ENCODE measurements at places on chromosomes 11 and 22.
A peak's percentile ranks its signal among the peaks of the same experiment; 100 is the strongest.

GRCh38 chr22:49112176-49112575 is 715.5 kb downstream of the BRD1 start:
- DNase-seq = no peak

DNA sequence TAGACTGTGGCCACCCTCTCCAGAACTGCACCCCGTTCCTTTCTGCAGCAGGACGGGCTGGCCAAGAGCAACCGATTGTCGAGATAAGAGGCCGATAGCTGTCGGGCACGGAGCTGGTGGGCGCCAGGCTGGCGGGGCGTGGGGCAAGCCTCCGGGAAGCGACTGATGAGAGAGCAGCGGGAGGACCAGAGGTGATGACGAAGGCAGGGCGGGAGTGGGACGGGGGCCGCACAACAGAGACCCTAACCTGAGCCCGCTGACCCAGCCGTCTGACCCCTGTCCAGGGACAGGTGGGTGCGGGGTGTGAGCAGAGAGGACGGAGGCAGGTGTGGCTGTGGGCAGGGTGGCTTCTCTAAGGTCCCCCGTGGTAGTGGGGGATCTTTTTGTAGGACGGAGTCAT is 7.3 kb upstream of the BRSK2 start:
- DNase-seq = no peak

DNA sequence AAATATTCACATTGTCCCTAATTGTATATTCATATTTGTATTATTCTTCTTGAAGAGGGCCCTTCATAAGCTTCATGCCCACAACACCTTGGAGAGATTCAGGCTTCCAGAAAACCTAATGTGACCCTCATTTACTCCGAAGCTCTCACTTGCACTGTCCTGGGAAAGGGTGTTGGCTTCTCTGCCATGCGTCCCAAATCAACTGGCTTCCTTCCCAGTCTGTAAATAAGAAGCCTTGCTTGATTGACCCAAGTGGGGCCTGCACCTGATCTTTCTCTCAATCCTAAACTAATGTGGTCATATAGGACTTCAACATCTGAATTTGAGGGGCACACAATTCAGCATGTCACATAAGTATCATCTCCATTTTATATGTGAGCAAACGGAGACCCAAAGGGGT is 40.5 kb upstream of the ZBTB16 start:
- no peak for DNase-seq

GRCh38 chr11:33689085-33689484 is 11.5 kb downstream of the C11orf91 start:
- no peak for DNase-seq

GRCh38 chr11:67267188-67268080 is 1.2 kb downstream of the GRK2 start:
- DNase-seq = no peak

- DNase-seq = no peak
Observed at GRCh38 chr11:75339685-75340409, 11.6 kb downstream of the ARRB1 start.

- DNase-seq = no peak
Observed at GRCh38 chr11:43268786-43269185, 43.0 kb upstream of the API5 start.

DNA sequence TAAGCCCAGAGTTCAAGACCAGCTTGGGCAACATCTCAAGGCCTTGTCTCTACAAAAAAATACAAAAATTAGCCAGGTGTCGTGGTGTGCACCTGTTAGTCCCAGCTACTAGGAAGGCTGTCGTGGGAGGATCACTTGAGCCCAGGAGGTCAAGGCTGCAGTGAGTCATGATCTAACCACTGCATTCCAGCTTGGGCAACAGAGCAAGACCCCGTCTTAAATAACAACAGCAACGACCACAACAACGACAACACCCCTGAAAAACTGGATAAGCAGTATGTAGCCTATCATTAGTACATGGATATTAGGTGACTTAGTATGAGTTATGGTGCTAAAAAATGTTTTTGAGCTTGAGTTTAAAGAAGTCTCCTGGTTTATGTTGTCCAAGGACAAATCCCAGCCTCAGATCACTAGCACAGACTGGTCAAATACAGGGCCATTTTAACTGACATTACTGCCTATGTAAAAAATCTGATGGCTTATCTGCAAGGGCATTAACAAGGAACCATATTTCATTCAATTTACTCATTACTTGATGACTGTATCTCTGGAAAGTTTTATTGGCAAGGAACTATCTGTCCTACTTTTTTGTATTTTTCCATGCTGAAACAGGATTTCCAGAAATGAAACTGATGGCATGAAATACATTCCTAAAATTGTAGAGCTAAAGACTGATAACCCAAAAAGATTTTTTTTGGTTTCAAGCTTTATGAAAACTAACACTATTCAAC is 23.4 kb downstream of the C2CD3 start:
- DNase-seq = no peak

DNA sequence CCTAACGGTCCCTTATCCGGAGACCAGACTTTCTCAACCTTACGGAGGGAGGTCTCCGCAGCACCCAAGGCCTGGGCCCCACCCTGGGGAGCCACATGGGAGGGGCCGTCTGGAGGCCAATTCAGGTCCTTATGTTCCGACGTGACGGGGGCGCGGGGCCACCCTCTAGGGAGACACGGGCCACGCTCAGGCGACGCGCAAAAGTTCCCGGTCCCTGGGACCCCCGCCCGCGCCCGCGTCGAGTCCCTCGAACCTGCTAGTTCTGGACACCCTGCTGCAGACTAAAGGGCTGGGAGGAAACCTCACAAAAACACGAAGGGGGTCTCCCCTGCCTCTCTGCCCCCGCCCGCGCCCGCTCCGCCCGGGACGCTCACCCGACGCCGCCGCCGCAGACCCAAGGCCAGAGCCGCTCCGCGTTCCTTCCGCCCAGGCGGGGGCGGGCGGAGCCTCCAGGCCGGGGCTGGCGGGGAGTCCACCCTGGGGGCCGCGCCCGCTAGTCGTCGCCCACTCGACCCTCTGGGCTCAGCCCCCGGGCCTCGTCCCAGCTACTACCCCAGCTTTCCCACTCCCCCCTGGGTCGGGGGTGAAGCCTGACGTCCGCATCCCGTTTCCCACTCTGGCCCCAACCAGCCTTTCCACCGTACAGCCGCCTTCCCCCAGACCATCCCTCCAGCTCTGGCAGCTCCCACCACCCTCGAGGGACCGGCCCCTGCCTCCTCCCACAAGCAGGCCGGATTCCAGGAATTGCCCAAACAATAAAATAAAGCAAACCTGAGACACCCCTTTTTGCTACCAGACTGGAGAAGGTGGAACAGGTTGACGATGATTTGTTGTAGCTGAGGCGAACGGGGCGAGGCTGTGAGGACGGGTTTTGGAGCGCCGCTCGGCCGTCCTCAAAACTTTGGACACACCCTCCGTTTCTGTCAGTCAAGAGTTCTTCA is 2.7 kb downstream of the RNH1 start:
- no peak for DNase-seq

DNA sequence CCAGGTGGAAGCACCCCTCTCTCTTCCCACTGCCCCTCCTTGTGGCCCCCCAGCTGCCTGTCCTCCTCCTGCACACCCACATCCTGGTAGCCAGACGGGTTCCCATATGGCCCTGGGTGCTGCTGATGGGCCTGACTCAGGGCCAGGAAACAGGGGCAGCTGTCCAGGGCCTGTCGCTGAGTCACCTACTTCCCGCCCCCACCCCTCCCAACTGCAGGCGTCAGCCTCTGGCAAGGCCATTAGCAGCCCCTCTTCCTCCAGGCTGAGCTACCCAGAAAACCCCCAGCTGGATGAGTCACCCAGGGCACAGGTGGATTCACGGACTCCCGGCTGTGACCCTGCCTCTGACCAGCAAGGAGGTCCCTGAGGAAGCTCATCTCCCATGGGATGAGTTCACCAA is 6.9 kb upstream of the GAL start:
- no peak for DNase-seq

GRCh38 chr11:115959081-115959486 is 454.9 kb upstream of the CADM1 start:
- DNase-seq = no peak

DNA sequence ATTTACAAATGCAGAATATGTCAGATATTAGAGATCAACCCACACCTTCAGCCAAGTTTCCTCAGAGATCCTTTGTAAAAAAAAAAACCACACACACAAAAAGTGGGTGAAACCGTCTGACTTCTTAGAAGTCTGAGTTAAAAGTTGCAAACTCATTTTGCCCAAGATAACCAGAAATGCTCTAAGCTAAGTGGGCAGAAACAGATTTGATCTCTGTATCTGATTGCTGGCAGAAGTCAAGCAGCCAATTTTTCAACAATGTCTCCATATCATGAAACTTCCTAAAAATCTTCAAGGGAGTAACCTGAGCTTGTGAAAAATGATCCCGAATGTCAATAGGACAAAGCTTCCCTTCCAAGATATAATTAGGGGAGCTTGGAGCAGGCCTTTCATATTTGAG is 28.6 kb upstream of the ATXN10 start:
- no peak for DNase-seq

GRCh38 chr11:27495710-27496300 is 10.8 kb downstream of the LIN7C start:
- DNase-seq = no peak

GRCh38 chr11:45025716-45026492 is 75.2 kb upstream of the TP53I11 start:
- DNase-seq = peak; percentile 65

GRCh38 chr22:50298266-50298637 is 9.2 kb downstream of the PLXNB2 start:
- no peak for DNase-seq

GRCh38 chr11:20376162-20376730 is 11.3 kb upstream of the PRMT3 start:
- DNase-seq = no peak

- DNase-seq = no peak
Observed at GRCh38 chr22:46027211-46028105, 50.5 kb upstream of the WNT7B start.

DNA sequence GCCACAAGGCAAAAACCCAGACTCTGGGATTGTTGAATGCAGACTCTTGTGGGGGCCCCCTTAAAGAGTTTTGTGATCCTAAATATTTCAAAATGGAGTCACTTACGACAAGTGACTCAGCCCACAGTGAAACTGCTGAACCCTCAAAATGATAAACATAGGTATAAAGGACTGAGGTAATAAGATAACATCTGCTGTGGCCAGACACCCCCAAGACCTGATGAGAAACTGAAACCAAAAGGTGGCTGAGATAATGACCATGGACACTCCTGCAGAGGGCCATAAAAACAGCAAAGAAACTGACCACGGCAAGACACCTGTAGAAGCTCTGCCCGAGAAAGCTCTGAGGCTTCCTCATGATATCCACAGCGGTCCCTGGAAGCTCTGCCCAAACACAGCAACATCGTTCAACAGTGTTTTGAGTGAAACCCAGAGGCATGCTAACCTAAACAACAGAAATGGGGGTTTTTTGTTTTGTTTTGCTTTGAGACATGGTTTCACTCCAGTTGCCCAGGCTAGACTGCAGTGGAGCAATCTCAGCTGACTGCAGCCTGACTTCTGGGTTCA is 1.6 kb upstream of the PLAAT4 start:
- DNase-seq = no peak

DNA sequence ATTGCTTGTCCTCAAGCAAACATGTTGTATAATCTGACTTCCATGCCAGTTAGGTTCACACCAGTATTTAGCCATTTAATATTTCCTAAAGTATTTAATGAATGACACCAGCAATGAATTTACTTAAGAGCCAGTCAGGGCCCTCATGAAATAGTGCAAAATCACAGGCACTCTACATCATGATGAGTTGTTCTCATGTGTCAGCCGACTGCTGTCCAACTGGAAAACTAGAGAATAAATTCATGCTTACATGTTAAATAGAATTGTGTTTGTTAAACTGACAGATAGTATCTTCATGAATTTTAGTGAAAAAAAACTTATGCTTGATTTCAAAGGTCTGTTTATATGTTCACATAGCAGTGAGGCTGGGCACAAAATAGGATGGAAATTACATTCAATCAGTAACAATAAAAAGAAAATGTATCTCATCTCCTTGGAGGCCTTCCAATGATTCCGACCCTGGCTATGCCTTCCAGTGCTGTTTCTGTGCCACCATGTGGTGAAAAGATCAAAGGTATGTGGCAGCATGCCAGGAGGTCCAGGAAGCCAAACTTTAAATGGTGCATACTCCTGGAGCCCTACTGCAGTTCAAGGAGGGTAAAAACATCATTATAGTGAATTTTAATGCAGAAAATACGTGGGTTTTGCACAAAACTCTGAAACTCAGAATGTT is 45.2 kb downstream of the CTSC start:
- no peak for DNase-seq
